Esophagus squamous epithelium (tissue), 5 donors: ENCODE measurements at places on chromosomes 6 and 20.

- no peak for DNase-seq
Measured at GRCh38 chr6:45929421-45930361, 86.0 kb downstream of the CLIC5 start.

GRCh38 chr6:3746119-3746691 lies 5.3 kb downstream of the PXDC1 start:
- DNase-seq = no peak

GRCh38 chr6:141265756-141266623 lies 866.7 kb upstream of the GJE1 start:
- no peak for DNase-seq

DNA sequence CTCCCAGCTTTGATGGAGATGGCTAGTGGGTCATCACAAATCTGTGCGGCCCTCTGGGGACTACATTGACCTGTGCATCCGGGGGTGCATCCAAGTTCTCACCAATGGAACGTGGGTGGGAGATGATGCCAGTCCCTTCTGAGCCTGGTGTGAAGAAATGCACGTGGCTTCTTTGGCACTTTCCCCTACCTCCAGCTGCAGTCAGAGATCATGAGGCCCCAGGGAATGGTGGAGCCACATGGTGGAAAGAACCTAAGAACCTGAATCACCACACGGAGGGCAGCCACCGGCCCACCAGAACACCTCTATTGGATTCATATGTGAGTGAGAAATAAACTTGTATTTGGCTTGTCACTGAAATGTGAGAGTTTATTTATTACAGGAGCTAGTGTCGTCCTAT lies 9.9 kb upstream of the CDKN1A start:
- no peak for DNase-seq

DNA sequence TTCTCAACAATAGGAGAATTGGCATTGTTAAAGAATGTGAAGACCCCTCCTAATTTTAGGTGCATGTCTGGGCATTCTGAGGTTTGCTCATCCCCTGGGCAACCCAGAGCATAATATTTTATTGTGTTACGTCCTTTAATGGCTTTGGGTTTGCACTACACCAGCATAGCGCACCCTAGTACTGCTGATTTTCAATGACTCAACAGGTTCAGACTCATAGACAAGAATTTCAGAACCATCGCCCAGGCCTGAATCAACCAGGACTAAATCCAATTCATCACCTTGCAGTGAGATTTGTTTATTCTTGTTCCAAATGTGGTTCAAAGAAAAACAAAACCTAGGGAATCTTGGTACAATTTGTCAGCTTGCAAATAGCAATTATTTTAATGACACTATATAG lies 137.8 kb upstream of the PHACTR1 start:
- DNase-seq = no peak

- no peak for DNase-seq
Measured at GRCh38 chr6:2687456-2687855, 63.3 kb downstream of the MYLK4 start.

GRCh38 chr6:99790679-99791078 lies 184.0 kb downstream of the PRDM13 start:
- DNase-seq = no peak

DNA sequence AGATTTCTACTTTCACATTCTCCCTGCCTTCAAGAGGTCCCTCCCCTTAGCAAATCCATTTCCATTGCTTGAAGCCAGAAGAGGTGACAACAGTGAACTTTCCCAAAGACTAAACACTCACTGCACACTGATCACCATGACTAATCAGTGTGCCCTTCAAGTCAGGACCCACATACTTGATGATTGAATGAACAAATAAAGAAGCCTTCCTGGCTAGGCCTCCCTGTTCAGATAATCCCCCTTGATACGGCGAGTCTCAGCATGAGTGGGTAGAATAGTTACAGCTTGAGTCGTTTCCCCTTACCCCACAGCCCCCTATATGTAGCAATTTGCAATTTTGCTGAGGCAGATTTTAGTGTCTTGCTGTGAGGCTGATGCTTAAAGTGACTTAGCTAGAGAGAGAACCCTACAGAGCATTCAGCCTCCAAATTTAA lies 102.2 kb downstream of the UNC5CL start:
- no peak for DNase-seq

- no peak for DNase-seq
Measured at GRCh38 chr20:10131732-10132345, 86.8 kb upstream of the SNAP25 start.

DNA sequence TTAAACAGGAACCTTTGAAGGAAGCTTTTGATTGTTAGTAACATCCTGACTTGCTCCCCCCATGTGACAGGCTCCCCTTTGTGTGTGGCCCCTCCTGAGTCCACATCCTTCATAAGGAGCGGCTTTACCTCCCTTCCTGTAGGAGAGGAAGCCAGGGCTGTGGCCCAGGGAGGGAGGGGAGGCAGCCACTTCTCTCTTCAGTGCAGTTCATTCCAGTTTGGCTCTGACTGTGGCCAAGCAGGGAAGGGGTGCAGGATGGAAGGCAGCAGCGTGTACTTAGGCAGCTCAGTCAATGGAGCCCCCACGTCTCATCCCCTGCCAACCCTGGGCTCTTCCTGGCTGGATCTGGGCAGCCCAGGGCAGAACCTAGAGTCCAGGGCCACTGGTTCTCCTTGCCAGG lies 295.2 kb downstream of the QKI start:
- DNase-seq = no peak

DNA sequence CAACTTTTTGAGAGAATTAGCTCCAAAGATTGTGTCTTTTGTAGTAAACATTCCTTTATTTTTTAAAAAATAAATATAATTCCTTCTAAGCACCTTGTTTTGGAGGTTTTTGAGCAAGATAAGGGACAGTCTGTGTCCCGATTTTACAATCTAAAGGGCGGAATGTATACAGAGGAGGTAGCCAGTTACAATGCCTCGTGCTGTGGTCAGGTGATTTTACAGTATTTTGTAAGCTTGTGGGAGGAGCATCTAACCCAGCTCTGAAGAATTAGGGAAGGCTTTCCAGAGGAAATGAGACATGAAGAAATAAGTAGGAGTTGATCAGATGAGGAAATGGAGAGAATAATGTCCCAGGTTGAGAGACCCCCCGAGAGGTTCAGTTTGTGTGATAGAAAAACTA lies 1.3 kb downstream of the HINT3 start:
- DNase-seq = no peak

GRCh38 chr6:123742626-123743025 lies 61.0 kb upstream of the NKAIN2 start:
- no peak for DNase-seq

GRCh38 chr6:54100411-54101006 lies 10.7 kb upstream of the MLIP start:
- DNase-seq = no peak

GRCh38 chr20:47117371-47117770 lies 222.7 kb downstream of the EYA2 start:
- no peak for DNase-seq

- peak; percentile 63 for DNase-seq
Measured at GRCh38 chr6:33018904-33019303, 9.5 kb upstream of the HLA-DOA start.

GRCh38 chr6:106442395-106442794 lies 81.9 kb downstream of the CRYBG1 start:
- DNase-seq = no peak

DNA sequence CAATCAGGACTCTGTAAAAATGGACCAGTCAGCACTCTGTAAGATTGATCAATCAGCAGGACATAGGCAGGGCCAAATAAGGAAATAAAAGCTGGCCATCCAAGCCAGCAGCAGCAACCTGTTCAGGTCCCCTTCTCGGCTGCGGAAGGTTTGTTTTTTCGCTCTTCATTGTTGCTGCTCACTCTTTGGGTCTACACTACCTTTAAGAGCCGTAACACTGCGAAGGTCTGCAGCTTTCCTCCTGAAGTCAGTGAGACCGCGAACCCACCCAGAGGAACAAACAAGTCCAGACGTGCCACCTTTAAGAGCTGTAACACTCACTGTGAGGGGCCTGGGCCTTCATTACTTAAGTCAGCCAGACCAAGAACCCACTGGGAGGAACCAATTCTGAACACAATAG lies 223.2 kb upstream of the EXOC2 start:
- DNase-seq = no peak

DNA sequence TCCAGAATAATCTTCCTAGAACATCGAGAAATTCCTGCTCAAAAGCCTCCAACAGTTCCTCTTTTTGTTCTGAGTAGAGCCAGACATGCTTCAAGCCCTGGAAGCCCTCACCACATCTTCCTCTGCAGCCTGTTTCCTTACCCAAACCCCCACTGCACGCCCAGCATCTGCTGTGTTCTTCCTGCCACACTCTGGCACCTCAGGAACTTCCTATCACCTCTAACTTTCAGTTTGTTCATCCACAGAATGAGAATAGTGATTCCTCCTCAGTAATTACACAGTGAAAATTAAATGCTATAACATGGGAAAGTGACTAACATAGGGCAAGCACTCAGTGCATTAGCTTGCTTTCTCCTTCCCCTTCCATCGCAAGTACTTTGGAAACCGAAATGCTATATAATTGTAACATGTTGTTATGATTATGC lies 26.3 kb downstream of the C6orf89 start:
- DNase-seq = no peak

DNA sequence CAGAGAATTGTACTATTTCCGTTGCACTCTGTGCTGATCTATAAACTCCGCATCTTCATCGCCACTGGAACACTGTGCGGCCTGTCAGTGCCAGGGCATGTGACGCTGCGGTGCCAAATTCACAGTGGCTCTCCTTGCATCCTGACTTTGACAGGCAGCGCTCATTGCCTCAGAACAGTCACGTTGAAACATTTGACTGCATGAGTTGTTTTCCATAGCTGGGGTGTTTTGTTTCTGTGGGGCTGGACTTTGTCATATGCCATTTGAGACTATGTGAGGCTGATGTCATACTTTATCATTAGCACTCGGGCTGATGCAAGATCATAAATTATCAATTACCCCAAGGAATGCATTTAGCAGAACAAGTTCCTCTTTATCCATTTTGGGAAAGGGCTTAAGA lies 32.7 kb downstream of the CFAP61 start:
- DNase-seq = no peak

GRCh38 chr6:52364480-52365166 lies 2.7 kb downstream of the PAQR8 start:
- DNase-seq = no peak

- no peak for DNase-seq
Measured at GRCh38 chr20:16596991-16597390, 23.7 kb upstream of the KIF16B start.

- DNase-seq = no peak
Measured at GRCh38 chr6:140069576-140069975, 695.1 kb upstream of the CITED2 start.

DNA sequence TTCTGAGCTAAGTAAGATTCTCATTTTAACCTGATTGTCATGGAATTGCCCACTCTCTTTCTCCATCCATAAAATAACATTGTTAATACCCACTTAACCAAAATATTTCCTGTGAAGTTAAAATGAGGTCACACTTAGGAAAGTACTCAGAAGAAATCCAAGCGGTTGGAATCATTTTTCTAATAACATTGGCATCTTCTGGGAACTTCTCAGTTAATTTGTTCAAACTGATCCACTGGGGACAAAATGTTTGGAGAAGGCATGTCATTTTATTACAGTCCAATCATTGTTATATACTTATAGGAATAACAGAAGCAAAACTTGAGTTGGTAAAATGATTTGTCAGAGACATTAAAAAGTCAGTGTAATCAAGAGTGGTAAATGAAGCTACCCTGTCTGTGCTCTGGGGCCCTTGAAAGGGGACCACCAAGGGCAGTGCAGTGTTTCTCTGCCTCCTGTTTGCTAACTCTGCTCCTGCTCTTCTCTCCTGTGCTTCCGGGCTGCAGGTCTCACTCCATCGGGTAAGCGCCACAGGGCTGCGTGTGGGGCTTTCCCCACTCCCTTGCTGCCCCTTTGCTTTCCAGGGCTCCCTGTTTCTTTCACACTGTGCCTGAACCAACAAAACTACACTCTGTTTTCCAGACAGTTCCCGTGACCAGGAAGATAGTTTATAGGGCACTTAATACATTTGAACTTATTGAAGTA lies 50.1 kb downstream of the HDDC2 start:
- no peak for DNase-seq

DNA sequence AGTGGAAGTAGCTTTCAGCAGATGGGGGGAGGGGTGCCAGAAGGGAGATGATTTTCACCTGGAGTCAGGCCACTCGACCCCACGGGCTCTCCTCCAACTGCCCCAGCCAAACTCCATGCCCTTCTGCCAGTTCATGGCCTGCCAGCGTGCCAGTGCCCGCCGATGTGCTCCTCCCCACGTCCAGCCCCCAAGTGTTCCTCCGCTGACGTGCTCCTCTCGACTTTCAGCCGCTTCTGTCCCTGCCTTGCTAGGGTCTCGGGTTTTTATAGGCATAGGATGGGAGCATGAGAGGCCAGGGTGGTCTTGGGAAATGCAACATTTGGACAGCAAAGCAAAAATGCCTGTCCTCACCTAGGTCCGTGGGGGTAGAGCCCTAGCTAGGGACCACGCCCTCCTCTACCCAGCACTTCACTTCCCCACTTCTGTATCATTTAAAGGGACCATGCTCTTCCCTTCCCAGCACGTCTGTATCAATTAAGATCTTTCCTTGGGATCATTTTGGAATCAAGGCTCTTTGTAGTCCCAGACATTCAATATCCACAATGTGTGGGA lies 54.4 kb downstream of the PRND start:
- no peak for DNase-seq

GRCh38 chr20:19090332-19090731 lies 122.1 kb upstream of the SLC24A3 start:
- no peak for DNase-seq

- no peak for DNase-seq
Measured at GRCh38 chr6:126170978-126171382, 168.9 kb upstream of the CENPW start.

DNA sequence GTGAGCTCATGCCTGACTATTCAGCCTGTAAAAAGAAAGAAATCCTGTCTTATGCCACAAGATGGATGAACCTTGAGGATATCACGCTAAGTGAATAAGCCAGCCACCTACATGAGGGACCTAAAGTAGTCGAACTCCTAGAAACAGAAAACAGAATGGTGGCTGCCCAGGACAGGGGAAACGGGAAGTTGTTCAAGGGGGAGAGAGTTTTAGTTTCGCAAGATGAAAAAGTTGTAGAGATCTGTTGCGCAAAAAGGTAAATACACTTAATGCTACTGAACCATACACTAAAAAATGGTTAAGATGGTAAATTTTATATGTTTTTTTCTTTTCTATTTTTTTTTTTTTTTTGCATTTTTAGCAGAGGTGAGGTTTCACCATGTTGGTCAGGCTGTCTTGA lies 74.1 kb upstream of the RALY start:
- DNase-seq = no peak

GRCh38 chr6:139156551-139156950 lies 21.7 kb downstream of the HECA start:
- no peak for DNase-seq

- no peak for DNase-seq
Measured at GRCh38 chr6:157233686-157234085, 89.6 kb downstream of the TMEM242 start.
